ENCODE measurements at places on chromosomes 7 and 10.

DNA sequence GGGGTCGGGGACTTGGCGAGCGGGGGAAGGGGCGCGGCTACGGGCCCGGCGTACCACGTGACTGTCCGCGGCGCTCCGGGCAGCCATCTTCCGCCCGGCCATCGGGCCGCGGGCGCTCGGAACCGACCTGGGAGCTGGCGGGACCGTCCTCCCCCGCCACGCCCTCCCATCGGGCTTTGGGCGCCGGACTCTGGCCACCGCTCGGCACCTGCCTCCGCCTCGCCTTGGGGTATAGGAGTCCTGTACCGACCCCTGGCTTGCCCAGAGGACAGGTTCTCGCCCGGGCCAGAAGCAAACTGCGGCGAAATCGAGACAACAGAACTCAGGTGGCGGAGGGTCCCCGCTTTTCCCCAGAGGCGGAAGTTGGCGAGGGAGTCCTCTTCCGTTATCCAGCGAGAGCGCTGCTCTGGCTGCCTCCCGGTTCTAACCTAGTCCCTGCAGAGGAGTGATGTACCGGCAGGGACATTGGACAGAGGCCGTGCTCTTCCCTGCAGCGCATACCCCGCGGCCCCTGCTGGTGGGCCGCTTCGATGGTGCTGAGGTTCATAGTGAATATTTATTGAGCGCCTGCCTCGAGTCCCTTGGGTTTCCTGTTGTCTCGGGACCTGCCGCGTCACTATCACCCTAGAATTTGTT, 1.2 kb upstream of the SGMS1 start:
- DNase-seq: peak; percentile 77

GRCh38 chr10:97823734-97824133, 25.9 kb upstream of the GOLGA7B start:
- DNase-seq: peak; percentile 95

- DNase-seq: no peak
These were observed 28.1 kb upstream of the PLEKHA1 start for GRCh38 chr10:122346326-122346950.

DNA sequence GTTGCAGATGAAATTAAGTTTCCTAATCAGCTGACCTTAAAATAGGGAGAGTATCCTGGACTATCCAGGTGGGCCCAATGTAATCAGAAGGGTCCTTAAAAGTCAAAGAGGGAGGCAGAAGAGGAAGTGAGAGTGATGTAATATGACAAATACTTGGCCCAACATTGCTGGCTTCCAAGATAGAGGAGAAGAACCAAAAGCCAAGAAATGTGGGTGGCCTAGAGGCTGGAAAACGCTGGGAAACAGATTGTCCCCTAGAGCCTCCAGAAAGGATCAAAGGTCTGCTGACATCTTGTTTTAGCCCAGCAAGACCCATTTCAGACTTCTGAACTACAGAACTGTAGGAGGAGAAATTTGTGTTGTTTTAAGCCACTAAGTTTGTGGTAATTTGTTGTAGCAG, 79.7 kb upstream of the NOBOX start:
- no peak for DNase-seq

DNA sequence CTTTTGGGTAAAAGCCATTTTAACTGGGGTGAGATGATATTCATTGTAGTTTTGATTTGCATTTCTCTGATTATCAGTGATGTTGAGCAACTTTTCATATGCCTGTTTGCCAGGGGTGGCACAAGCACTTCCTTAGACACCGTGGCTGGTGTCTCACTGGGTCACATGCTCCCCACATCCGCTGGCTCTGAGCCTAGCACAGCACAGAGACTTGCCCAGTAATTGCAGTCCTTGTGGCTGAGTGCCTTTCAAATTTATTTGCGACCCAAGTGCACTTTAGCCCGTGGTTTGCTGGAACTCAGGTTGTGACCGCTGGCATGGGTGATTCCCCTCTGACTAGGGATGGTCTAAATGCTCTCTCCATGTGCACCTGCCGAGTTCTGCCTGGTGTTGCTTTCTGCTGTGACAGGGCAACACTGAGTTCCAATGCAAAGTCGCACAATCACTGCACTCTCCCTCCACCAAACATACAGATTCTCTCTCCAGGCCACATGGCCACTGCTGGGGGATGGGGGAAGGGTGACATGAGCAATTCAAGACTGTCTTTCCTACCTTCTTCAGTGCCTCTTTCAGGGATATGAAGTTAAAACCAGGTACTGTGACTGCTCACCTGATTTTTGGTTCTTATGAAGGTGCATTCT, 66.5 kb downstream of the ZNF277 start:
- DNase-seq: no peak

DNA sequence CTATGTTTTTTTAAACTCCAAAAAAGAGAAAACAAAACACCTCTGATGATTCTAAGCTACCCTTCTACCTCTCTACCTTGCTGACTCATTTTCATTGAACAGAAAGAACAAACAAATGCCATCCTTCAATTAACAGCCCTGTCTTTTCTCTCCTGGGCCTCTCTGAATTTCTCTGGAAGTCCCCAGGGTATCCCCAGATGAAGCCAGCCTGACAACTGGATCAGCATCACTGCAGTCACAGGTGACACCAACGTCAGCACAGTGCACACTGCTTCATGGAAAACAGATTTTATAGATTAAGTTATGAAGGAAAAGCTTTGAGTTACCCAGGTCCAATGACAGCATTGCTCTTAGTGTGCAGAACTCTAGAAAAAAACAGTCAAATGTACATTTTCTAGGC, 5.7 kb downstream of the HUS1 start:
- no peak for DNase-seq

GRCh38 chr7:157477550-157478212, 140.9 kb downstream of the DNAJB6 start:
- no peak for DNase-seq

DNA sequence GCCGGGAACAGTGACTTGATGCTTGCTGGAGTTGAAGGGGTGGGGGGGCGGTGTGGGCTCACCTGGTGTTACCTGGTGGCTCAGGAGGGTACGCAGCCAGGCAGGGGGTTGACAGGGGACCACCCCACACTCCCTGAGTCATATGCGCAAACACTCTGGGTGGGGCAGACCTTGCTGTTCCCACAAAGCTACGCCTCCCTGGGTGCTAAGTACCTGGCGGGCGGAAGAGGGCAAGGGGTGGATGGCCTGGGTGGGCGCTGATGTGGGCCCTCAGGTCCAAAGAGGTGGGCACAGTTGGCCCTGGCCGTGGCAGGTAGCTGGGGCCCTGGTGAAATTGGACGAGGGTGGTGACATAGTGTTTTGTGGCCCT, 13.9 kb downstream of the STX1A start:
- DNase-seq: no peak

- no peak for DNase-seq
These were observed 530.9 kb upstream of the AUTS2 start for GRCh38 chr7:69067397-69067796.

- no peak for DNase-seq
These were observed 130.9 kb upstream of the MKLN1 start for GRCh38 chr7:131196803-131197202.

- no peak for DNase-seq
These were observed 90.2 kb upstream of the PRSS58 start for GRCh38 chr7:142348100-142348499.

GRCh38 chr10:42769673-42770072, 12.9 kb upstream of the BMS1 start:
- DNase-seq: no peak

GRCh38 chr7:71308096-71308495, 176.2 kb downstream of the GALNT17 start:
- peak; percentile 55 for DNase-seq

DNA sequence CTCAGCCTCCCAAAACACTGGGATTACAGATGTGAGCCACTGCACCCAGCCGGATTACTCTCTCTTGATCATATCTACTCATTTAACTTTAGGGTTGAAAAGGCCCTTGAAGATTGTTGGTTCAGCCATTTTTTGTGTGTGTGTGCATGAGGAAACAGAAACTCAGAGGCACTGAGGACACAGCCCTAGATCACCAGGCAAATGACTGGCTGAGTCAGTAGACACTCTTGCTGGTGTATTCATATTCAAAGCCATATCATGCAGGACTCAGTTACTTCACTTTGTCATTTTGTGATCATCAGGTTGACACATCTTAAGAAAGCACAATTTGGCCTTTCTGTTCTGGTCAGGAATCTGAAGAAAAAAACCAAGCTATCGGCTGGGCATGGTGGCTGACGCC, 253.4 kb downstream of the TRIL start:
- DNase-seq: no peak
